Activated T-cell treated with anti-CD3 and anti-CD28 coated beads for 4 hours (primary cell): ENCODE measurements at places on chromosomes 12 and 14.

DNA sequence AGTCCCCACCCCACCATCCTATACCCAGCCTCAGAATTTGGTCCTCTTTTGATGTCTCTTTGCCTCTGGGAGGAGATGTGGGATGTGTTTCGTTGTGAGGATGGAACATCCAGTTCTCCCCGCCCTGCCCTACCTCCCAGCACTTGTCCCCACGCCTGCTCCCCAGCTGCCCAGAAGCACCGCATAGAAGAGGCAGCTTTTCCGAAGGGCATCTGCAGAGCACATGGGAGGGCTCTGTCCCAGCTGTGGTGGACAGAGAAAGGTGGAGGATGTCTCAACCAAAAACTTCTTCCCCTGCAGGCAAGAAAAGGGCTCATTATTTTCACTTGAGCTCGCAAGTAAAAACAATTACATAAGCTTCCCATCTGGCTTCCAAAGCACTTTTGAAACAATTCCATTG lies 302.6 kb downstream of the PCNX1 start:
- no peak for DNase-seq

DNA sequence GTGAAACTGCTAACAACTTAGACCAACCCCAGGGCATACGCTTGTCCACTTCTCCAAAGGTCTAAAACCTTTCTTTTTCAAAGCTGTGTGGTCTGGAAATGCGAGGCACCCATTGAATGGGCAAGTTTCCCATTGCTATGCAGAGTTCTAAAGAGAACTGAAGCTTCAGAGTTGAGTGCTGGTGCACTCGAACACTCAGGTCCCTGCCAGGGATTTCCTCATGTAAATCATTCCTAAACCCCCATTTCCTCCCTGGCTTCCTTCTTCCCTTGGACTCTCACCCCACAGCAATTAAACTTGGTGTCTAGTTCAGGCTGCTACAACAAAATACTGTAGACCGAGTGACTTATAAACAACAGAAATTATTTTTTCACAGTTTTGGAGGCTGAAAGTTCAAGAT lies 2.2 kb upstream of the PXN start:
- DNase-seq, result no peak

GRCh38 chr12:28040246-28040645 lies 67.7 kb upstream of the PTHLH start:
- DNase-seq, result no peak

DNA sequence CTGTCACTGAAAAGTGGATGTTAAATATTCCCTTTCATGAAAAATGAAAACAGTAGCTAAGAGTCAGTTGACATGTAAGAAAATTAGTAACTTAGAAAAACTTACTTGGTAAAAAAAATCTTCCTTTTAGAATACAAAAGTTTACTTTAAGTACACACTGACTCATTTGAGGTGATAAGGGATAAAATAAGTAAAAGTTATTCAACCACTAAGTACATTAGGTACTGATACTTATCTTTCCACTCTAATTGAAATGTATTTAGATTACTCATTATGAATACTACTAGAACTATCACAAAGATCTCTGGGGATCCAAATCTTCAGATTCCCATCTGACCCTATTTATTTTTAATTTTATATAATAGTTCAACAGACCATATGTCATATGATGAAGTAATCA lies 12.2 kb downstream of the SYCP3 start:
- no peak for DNase-seq

GRCh38 chr12:122499991-122500684 lies 594 bp downstream of the ZCCHC8 start:
- peak; percentile 38 for DNase-seq
